ENCODE measurements at places on chromosomes 4 and X. TPM values are rescaled to one million over a fixed set of nuclear protein-coding genes. Genes with fewer than 3 reads are reported as not detected.

SH3D19 gene
- total RNA-seq, result 57.4 TPM

MFAP3L gene
- total RNA-seq, result 7.9 TPM

F8A1 gene
- total RNA-seq, result 10.8 TPM

ELMOD2 gene
- total RNA-seq, result 22.7 TPM

ENPEP gene
- 0.74 TPM for total RNA-seq

C1QTNF7 gene
- not detected for total RNA-seq

NLRP2B gene
- total RNA-seq, result not detected

GK gene
- 8.4 TPM for total RNA-seq

FGFR3 gene
- 17.4 TPM for total RNA-seq

SH3BP2 gene
- 29.9 TPM for total RNA-seq

TRPC5OS gene
- total RNA-seq, result not detected

GAGE13 gene
- not detected for total RNA-seq

STATH gene
- not detected for total RNA-seq

USP17L17 gene
- not detected for total RNA-seq
